ENCODE measurements at places on chromosomes 12 and 14. TPM values are rescaled to one million over a fixed set of nuclear protein-coding genes. Genes with fewer than 3 reads are reported as not detected.
A peak's percentile ranks its signal among the peaks of the same experiment; 100 is the strongest.

GRCh38 chr12:132559652-132560363, 50.6 kb downstream of the LRCOL1 start:
- no peak for DNase-seq

DNA sequence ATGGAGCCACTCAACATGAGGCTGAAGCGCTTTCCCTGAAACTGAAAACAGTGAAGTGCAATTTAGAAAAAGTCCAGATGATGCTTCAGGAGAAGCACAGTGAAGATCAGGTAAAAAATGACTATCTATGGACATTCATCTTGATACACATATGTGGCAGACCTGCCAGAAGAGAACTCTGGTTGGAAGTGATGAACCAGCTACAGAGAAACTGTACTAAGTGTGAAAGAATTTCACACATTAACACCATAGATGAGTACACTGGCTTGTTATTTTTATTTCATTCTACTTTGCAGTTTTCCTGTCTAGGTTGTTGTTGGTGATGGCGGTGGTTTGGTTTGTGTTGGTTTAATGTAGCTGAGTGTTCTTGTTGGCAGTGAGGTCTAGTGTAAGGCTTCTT, 174.7 kb downstream of the ESR2 start:
- no peak for DNase-seq

DNA sequence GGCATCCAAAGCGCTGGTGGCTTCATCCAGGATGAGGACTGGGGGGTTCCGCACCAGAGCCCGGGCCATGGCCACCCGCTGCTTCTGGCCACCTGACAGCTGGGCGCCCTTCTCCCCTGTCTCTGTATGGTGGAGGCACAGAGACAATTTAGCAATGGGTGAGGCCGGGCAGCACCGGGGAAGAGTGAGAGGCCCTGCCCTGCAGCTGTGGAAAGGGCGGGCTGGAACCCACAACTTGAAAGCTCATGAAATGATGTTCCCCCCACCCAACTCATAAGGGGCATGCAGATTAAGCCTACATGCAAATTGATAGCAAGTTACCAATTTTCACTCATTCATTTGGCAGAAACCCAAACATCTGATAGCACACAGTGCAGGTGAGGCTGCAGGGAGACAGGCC, 34.1 kb downstream of the ABCB9 start:
- no peak for DNase-seq

DNA sequence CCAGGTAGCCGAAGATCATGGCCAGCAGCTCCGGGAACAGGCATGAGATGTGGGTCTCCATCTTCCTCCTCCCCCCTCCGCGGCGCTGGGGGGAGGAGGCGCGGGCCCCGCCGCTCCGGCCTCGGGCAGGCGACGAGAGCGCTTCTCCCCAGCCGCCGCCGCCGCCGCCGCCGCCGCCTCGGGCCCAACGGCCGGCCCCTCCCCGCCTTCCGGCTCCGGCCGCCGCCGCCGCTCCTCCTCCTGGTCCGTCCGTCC, 448 bp downstream of the FBXL14 start:
- DNase-seq, result no peak

FZD10 gene
- total RNA-seq, result not detected

DNA sequence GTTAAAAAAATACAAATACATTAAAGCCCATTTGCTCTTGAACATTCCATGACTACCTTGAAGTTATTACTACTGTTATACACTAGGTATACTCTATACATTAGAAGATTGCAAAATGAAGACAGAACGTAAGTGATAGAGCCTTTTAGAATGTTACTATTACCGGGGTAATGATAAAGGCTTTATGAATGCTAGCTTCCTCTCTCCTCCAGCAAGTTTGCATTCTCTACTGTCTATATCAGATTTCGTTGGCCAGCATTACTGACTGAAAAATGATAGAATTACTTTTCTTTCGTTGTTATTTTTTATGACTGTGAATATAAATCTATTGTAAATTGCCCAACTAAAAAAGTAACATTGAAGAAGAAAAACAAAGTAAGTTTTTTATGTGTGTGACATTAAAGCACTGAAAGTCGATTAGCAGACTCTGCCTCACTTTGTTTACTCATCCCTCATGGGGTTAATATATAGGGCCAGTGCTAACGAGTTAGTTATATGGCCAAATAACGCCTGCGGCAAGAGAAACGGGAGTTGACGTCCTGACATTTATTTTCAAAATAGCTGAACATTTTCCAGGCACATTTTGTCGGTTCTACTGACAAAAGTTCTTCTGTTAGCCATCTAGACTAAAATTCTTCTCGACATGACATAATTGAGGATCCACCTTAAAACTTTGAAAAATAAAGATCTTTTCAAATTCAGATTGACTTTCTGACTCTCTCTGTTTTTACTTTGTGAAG, 163.8 kb upstream of the KITLG start:
- no peak for DNase-seq

- DNase-seq, result no peak
Measured at GRCh38 chr12:13437541-13437940, 241.0 kb downstream of the EMP1 start.

DNA sequence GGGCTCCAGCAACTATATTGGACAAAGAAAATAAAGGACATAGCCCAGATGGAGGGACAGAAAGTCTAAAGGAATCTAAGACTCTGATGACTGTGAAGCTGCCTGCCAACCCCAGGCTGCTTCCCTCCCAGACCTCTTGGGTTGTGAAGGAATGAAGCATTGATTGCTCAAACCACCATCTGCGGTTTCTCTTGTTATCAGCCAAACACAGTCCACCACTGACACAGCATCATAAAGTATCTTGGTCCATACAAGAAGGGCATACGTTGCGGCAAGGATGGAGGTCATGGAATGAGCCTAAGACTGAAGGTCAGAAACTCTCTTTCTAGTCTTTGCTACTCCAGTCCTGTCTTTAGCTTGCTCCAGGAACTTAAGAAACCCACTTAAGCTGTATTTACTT, 58.5 kb upstream of the PLXNC1 start:
- no peak for DNase-seq

DNA sequence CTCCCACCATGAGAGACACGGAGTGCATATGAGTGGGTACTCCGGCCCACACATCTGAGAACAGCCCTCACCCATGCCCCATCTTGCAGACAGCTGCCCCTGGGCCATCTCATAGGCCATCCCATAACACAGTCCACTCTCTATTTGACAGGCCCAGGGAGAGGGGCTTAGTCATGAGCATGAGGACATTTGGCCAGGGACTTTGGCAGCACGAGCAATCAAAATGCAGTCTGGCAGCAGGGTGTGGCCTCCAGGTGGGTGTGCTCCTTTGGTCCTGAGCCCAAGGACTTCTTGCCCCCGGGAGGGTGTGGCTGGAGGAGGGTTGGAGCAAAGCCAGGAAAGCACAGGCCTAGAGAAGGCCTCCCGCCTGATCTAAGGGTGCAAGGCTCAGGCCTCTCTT, 25.6 kb downstream of the EMP1 start:
- DNase-seq, result no peak

ZC2HC1C gene
- not detected for total RNA-seq

- DNase-seq, result no peak
Measured at GRCh38 chr14:88933191-88933590, 108.7 kb downstream of the TTC8 start.

KRT72 gene
- total RNA-seq, result 2.1 TPM

TAS2R19 gene
- total RNA-seq, result 1.8 TPM

- no peak for DNase-seq
Measured at GRCh38 chr12:47634127-47634526, 71.7 kb downstream of the RPAP3 start.

DTX3 gene
- 25.5 TPM for total RNA-seq

DNA sequence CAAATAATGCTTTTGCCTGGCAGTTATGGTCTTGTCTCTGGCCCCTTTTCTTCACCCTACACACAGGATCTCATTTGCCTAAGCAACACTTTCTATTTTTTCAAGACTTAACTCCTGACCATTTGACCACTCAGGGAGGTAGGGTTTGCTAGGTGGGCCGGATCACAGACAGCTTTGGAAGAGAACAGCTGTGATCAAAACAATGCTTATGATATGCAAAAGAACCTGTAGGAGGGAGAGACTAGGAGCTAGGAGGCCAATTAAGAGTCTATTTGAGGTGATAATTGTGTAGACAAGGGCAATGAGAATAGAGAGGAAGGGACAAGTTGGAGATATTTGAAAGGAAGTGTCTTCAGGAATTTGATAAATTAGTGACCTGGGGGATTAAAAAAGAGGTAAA, 12.3 kb upstream of the DACT1 start:
- DNase-seq, result no peak

STAB2 gene
- not detected for total RNA-seq

DNA sequence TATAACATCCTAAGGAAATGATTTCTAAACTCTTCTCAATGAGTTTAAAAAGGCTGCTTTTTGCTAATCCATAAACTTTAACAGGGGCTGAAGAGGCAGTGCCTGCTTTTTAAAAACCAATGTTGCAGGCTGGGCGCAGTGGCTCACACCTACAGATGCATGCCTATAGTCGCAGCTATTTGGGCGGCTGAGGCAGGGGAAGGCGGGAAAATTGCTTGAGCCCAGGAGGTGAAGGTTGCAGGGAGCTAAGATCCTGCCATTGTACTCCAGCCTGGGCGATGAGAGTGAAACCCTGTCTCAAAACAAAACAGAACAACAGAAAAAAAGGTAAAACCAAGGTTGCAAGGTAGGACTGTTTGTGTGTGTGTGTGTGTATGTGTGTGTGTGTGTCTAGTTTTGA, 531.2 kb downstream of the DIO2 start:
- no peak for DNase-seq

DNA sequence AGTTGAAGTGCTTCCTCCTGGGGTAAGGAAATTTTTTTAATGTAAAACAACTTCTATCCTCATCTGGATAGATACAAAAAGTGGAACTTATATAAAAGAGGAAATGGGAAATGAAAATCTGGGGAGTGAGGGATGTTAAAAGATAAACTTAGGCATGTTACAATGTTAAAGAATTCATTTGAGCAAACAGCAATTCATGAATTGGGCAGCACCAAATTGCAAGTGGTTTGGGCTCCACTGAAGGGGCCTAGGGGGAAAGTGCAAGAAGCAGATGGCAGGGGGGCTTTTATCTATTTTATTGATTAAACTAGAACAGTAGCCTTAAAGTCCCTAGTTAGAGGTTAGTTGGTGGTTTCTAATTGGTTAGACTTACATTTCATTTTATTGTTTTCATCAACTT, 118.1 kb upstream of the NAP1L1 start:
- DNase-seq, result no peak

- DNase-seq, result peak; percentile 77
Measured at GRCh38 chr14:49865431-49865859, 12.9 kb upstream of the NEMF start.

NTN4 gene
- total RNA-seq, result 0.86 TPM

GRCh38 chr12:125183187-125184067, 118.2 kb downstream of the AACS start:
- DNase-seq, result peak; percentile 83

DNA sequence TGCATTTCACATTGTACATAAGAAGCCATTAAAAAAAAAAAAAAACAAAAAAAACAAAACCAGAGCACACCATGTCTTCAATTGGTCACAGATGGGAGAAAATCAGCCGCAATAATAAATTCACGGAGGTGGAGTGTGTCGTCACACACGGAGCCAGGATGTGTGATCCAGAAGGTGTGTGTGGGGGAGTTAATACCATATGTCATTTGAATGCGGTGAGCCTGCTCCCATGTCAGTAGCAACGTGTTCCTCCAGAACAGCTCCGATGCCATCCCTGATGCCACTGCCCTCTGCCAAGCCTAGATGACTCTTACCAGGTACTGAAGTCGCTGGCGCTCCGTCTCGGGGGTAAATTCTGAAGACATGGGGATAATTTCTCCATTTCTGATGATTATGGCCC, 197.8 kb downstream of the PPM1H start:
- no peak for DNase-seq

TSPAN8 gene
- not detected for total RNA-seq

GRCh38 chr12:56839915-56840325, 76.8 kb downstream of the HSD17B6 start:
- DNase-seq, result peak; percentile 18

YAF2 gene
- total RNA-seq, result 39.7 TPM

KLHDC1 gene
- total RNA-seq, result 12.2 TPM

DNA sequence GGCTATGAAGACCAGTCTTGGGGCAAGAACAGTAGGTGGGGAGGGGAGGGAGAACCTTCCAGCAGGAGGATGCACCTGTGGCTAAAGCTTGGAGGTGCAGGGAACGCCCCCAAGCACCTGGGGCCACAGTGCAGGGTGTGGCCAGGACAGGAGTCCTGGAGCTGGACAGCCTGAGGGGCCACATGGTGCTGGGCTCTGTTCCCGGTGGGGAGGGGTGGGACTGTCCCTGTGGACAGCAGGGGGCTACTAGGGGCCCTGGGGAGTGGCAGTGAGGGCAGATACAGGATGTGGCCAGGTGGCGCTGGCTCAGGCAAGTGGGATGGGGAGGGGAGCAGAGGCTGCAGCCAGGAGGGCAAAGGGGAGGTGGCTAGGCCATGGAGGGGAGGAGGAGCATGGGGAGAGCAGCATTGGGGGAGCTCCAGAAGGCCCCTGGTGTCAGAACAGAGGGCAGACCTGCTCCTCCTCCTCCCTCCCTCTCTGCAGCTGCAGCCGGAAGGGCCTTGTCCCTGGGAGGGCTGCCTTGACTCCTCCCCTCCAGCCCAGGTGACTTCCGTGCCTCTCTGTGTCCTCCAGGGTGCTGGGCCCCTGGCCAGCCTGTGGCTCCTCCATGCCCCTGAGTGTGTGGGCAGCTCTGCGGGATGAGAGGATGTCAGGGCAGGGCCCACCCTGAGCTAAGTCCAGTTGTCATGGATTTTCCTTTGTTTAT, 68.4 kb upstream of the DLK1 start:
- no peak for DNase-seq

GRCh38 chr14:68741839-68742470, 50.9 kb downstream of the ZFP36L1 start:
- no peak for DNase-seq

DNA sequence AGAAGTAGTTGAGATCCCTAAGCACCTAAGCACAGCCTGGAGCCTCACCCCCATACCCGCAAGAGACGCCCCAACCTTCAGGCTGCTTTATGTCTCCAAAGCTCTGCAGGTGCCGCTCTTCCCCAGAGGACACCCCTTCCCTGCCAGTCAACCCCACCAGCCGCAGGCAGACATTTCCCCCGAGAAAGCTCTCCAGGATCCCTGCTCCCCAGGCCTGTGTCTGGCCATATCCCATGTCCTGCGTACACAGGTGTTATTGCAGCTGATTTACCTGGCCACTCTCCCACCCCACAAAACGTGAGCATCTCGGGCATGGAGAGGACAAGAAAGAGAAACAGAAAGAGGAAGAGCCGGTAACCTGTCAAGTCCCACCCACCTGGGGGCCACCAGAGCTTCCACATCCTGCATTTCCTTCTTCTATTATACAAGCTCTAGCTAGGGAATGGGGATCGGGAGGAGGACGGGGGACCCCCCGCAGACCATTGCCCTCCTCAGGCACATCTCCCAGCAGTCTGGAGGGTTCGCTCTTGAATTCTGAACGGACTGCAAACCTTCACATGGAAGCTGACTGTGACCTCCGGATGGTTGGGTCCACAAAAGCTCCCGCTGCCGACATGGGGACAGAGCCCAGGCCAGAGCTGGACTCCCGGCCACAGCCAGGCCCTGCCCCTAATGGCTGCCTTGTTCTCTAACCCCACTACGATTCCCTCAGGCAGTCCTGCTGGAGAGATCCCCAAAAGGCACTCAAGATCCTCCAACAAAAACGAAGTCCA, 17.6 kb downstream of the CCDC88C start:
- peak; percentile 64 for DNase-seq

EFS gene
- not detected for total RNA-seq
